ENCODE measurements at places on chromosomes 1 and 21. TPM values are rescaled to one million over a fixed set of nuclear protein-coding genes. Genes with fewer than 3 reads are reported as not detected.

Gene GPR157
- 3.6 TPM for total RNA-seq

Gene AQP10
- total RNA-seq = 0.05 TPM

Gene NOC2L
- total RNA-seq = 115 TPM

Gene GORAB
- 21.9 TPM for total RNA-seq

Gene TMPRSS3
- not detected for total RNA-seq

Gene ARHGAP30
- total RNA-seq = 0.05 TPM

Gene GUCA2B
- not detected for total RNA-seq

Gene ACTN2
- under 0.01 TPM for total RNA-seq

Gene FNDC5
- total RNA-seq = 0.37 TPM

Gene PER3
- 4.5 TPM for total RNA-seq

Gene HAO2
- not detected for total RNA-seq

Gene RGS8
- total RNA-seq = not detected

Gene SOAT1
- total RNA-seq = 31.5 TPM

Gene FAM43B
- not detected for total RNA-seq

Gene RGS7
- not detected for total RNA-seq

Gene C1orf210
- not detected for total RNA-seq

Gene CASQ2
- total RNA-seq = not detected

Gene HPCA
- not detected for total RNA-seq

Gene CASP9
- 5.6 TPM for total RNA-seq

Gene GSTM1
- total RNA-seq = 0.51 TPM

Gene CLCNKA
- not detected for total RNA-seq

Gene MAB21L3
- not detected for total RNA-seq

Gene NEK2
- 17.3 TPM for total RNA-seq

Gene SRSF10
- 73.3 TPM for total RNA-seq

Gene CFAP107
- not detected for total RNA-seq

Gene MMEL1
- not detected for total RNA-seq

Gene TRAF3IP3
- total RNA-seq = not detected

Gene SHCBP1L
- total RNA-seq = not detected

Gene CYP4A22
- total RNA-seq = not detected

Gene NKAIN1
- not detected for total RNA-seq

Gene NOTCH2NLA
- 73.0 TPM for total RNA-seq

Gene FTCD
- 0.30 TPM for total RNA-seq

Gene NT5C1A
- not detected for total RNA-seq

Gene VAV3
- not detected for total RNA-seq

Gene KIRREL1
- total RNA-seq = 200 TPM

Gene PGLYRP4
- total RNA-seq = not detected

Gene S100A7A
- not detected for total RNA-seq

Gene ESRRG
- under 0.01 TPM for total RNA-seq

Gene FMO1
- not detected for total RNA-seq

Gene TNFRSF14
- 4.8 TPM for total RNA-seq

Gene SYT2
- total RNA-seq = not detected

Gene GBP7
- total RNA-seq = not detected
